ENCODE measurements at places on chromosomes 1 and 21.

- DNase-seq: no peak
- H3K27ac ChIP-seq: no peak overlapping the region
- H3K4me3 ChIP-seq: no peak overlapping the region
- no peaks in the 10 kb centered on the region for H3K36me3 ChIP-seq
- no peaks in the 10 kb centered on the region for H3K27me3 ChIP-seq
Observed at GRCh38 chr21:16606271-16606670, 876.5 kb downstream of the USP25 start.

- H3K4me1 ChIP-seq: no peaks in the 10 kb centered on the region
- H3K36me3 ChIP-seq: no peaks in the 10 kb centered on the region
- no peaks in the 10 kb centered on the region for H3K27me3 ChIP-seq
Observed at GRCh38 chr1:96002969-96003964, 718.3 kb upstream of the PTBP2 start.

DNA sequence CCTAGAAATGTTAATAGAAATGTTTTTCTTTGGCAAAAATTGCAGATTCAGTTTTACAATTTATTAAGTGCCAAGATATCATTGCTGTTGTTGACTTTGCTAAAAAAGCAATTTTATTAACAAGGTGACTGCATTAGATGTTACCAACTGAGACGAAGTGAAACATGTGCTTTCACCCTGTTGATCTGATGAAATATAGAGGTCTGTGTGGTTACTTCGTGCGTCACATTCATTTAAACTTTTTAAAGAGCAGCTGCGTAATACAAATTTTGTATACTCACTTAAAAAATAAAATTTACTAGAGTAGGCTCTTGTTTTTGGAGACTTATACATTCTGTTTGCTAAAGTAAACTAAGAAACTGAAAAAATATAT is 465.7 kb downstream of the USP25 start:
- peaks cover 11% of the 10 kb centered on the region for H3K36me3 ChIP-seq
- peaks cover 48% of the 10 kb centered on the region for H3K4me1 ChIP-seq
- H3K4me3 ChIP-seq: peak overlapping the region; percentile 72

DNA sequence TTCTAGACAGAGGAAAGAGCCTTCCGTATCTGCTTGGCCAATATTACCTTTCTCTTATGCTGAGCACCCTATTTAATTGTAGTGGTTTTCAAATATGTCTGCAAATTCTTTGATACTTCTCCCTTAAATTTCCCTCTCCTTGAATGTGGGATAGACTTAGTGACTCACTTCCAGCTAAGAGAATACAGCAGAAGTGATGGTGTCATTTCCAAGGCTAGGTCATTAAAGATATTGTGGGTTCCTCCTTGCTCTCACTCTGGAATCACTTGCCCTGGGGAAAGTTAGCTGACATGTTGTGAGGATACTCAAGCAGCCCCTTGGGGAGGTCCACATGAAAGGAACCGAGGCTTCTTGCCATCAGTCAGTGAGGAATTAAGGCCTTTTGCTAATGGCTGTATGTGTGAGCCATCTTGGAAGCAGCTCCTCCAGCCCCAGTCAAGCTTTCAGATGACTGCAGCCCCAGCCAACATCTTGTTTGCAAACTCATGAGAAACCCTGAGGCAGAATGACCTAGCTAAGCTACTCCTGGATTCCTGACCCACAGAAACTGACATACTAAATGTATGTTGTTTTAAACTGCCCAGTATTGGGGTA is 8.1 kb upstream of the CITED4 start:
- no peaks in the 10 kb centered on the region for H3K36me3 ChIP-seq
- no peak overlapping the region for H3K27ac ChIP-seq
- H3K4me1 ChIP-seq: peaks cover 11% of the 10 kb centered on the region

DNA sequence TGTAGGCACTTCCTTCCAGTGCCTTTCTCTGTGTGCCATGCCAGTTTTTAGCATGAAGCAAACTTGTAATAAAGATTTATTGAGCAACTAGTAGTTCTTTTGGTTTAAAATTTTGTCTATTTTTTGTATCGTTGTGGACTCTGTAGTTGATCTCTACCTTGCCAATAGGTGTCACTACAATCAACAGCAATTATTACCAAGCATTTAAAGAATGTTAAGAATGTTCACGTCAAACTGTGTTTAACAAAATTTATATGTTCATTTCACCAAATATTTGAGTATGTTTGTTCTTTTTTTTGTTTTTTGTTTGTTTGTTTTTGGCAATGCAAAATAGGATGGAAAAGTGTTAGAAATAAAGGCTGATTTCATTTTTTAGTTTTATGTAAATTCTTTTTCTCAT is 208.1 kb downstream of the PATJ start:
- peaks cover 17% of the 10 kb centered on the region for H3K36me3 ChIP-seq
- no peak for DNase-seq
- H3K27ac ChIP-seq: no peak overlapping the region
- H3K27me3 ChIP-seq: no peaks in the 10 kb centered on the region
- H3K4me3 ChIP-seq: no peak overlapping the region

DNA sequence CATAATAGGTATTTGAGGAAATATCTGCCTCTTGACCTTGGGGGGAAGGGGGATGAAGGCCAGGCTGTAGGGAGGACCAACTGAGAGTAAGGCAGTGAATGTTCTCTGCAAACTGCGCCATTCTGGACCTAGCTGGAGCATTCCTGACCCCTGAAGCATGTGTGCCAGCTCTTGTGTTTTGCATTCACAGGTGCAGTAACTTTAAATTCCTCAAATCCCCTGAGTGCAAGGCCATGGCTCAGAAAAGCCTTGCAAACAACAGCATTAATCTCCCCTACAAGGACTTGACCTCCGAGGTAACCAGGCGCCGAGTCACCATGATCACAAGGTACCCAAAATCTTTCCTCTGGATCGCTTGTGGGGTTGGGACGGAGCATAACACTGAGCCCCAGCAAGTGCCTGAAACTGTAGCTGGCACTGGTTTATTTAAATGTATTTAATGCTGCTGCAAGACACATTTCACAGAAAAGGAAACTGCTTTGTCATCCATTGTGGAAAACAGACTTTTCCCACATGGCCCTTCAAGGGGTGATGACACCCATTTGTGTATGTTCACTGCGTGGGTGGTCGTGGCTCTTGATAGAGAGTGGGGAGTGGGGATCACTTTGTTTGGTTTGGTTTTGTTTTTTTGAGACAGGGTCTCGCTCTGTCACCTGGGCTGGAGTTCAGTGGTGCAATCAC is 1.7 kb downstream of the MYOCOS start:
- H3K4me1 ChIP-seq: no peaks in the 10 kb centered on the region
- no peak overlapping the region for H3K27ac ChIP-seq
- no peaks in the 10 kb centered on the region for H3K27me3 ChIP-seq
- no peak for DNase-seq

DNA sequence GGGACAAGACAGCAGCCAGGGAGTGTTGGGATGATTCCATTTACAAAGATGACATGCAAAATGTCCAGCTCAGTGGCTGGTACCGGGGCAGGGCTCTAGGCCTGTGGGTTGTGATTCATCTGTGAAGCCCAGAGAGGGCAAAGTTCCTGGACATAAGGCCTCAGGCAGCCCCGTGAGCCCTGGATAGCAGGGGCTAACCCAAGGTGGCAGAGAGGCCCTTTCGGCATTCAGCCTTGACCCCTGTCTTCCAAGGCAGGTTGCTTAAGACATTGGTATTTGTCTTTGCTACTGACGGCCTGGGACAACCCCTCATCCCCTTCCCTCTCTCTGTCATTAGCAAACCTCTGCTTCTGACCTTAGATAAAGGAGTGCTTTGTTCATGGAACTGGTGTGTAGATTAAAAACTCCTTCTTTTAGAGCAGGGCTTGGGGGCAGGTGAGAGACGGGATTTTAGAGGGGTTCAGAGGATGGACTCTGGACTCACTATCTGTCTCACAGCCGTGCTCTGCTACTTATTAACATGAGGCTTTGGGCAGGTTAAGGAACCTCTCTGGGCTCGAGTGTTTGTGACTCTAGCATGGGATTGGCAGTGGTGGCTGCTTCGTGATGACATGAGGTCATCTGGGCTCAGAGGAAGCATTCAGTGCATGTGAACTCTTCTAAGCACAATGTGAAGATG is 36.3 kb downstream of the TMEM51 start:
- no peaks in the 10 kb centered on the region for H3K36me3 ChIP-seq
- peaks cover 61% of the 10 kb centered on the region for H3K4me1 ChIP-seq

DNA sequence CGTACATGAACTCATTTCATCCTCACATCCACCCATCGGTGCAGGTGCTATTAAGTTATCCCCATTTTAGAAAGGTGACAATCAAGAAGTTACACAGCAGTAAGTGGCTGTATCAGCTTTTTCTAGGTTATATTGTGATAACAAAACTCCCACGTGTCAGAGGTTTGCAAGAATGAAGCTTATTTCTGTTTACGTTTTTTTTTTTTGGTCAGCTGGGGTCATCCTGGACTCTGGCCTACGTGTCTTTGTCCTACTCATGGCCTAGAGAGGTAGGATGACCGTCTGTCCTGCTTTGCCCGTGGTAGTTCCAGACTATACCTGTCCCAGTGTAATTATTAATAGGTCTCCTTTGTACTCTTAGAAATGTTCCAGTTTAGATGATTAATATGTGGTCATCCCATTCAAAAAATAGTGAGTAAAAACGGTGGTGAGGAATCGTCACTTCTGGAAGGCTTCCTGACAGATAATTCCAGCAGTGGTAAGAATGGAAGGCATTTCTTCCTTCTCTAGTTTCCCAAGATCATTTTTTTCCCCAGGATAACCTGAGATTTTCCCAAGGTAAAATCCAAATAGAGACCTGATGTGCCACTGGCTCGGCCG is 64.2 kb upstream of the KIF26B start:
- no peak overlapping the region for H3K4me3 ChIP-seq
- peaks cover 12% of the 10 kb centered on the region for H3K4me1 ChIP-seq
- peaks cover 3% of the 10 kb centered on the region for H3K36me3 ChIP-seq
- DNase-seq: no peak
- no peak overlapping the region for H3K27ac ChIP-seq

GRCh38 chr1:66342707-66343106 is 191.2 kb upstream of the SGIP1 start:
- H3K27ac ChIP-seq: no peak overlapping the region
- no peaks in the 10 kb centered on the region for H3K4me1 ChIP-seq
- no peak for DNase-seq
- no peaks in the 10 kb centered on the region for H3K27me3 ChIP-seq
- H3K36me3 ChIP-seq: no peaks in the 10 kb centered on the region

DNA sequence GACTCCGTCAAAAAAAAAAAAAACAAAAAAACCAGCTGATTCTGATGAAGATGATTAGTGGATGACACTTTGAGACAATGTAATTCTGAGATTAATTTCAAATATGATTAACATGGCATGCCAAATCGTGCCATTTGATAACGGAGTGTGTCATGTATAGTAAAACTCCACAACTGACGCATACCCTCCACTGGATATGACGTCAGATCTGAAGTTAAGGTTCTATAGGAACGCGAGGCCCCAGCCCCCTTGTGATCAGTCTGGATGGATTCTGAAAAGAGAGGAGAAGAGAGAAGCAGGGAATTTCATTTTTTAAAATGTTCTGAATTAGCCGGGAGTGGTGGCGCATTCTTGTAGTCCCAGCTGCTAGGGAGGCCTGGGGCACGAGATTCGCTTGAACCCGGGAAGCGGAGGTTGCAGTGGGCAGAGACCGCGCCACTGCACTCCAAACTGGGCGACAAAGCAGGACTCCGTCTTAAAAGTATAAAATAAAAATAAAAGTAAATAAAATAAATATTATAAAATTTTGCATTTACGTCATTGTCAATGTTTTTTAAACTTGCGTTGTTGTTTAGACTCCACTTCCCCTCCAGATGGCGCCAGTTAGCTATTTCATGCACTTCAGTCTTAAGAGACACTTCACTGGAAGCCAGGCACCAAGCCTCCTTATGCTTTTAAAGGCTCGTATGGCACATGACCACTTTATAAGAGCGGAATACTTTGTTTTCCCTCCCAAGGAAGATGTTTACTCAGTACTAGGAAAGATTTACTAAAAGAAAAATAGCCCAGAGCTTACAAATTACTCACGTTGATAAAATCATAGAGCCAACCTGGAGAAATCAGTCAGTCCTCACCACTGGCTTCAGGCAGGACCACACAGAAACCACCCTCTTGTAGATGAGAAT is 65.5 kb downstream of the UBE2U start:
- H3K4me3 ChIP-seq: no peak overlapping the region
- H3K4me1 ChIP-seq: peaks cover 4% of the 10 kb centered on the region
- peaks cover 4% of the 10 kb centered on the region for H3K27me3 ChIP-seq

DNA sequence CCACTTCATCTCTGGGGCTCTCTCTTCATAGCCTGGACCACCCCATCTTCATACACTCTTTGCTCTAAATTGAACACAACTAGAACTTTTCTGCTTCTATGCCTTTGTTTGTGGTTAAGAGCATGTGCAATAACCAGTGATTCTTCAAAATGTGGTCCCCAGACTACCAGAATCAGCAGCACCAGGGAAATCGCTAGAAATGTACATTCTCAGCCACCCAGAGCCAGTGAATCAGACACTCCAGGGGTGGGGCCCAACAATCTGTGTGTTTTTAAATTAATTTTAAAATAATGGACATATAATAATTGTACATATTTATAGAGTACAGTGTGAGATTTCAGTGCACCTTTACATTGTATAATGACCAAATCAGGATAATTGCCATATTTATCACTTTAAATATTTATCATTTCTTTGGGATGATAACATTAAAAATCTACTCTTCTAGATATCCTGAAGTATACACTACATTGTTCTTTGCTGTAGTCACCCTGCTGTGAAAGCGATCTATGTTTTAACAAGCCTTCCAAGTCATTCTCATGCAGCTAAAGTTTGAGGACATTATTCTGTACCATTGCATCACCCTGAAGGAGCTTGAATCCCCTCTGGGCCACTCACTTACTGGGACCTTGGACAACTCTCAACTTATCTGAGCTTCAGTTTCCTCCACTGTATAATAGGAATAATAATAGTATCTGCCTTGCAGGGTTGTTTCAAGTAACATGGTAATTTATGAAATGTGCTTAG is 10.8 kb downstream of the GRHL3 start:
- no peak overlapping the region for H3K4me3 ChIP-seq
- peaks cover 1% of the 10 kb centered on the region for H3K36me3 ChIP-seq
- H3K27me3 ChIP-seq: peaks cover 16% of the 10 kb centered on the region
- DNase-seq: no peak

- H3K4me3 ChIP-seq: no peak overlapping the region
- H3K27me3 ChIP-seq: peaks cover 5% of the 10 kb centered on the region
- H3K27ac ChIP-seq: no peak overlapping the region
- H3K36me3 ChIP-seq: no peaks in the 10 kb centered on the region
- H3K4me1 ChIP-seq: peaks cover 12% of the 10 kb centered on the region
- DNase-seq: no peak
Observed at GRCh38 chr21:42406201-42406621, 2.5 kb downstream of the UBASH3A start.

Data from progenitor cell of endocrine pancreas (in vitro differentiated cells).